Right ventricle myocardium superior (tissue), 1 donor: ENCODE measurements at places on chromosomes 16 and 17. TPM values are rescaled to one million over a fixed set of nuclear protein-coding genes. Genes with fewer than 3 reads are reported as not detected.
A peak's percentile ranks its signal among the peaks of the same experiment; 100 is the strongest.

The TMC5 gene
- not detected for total RNA-seq

The KCNG4 gene
- not detected for total RNA-seq

The RFNG gene
- total RNA-seq: 20.5 TPM

The DECR2 gene
- total RNA-seq: 9.1 TPM

The PYDC1 gene
- total RNA-seq: not detected

The WNT3 gene
- 0.91 TPM for total RNA-seq

The UNC13D gene
- 10.6 TPM for total RNA-seq

The TUBB3 gene
- total RNA-seq: 1.8 TPM

The FOXF1 gene
- total RNA-seq: 0.11 TPM

GRCh38 chr17:50514936-50515702 lies 6.9 kb downstream of the MYCBPAP start:
- DNase-seq: peak; percentile 62

GRCh38 chr16:56930486-56931270 lies 1.3 kb upstream of the HERPUD1 start:
- DNase-seq: no peak

GRCh38 chr17:18257268-18257981 lies 1.1 kb downstream of the FLII start:
- peak; percentile 80 for DNase-seq

- DNase-seq: no peak
Measured at GRCh38 chr16:11094857-11095565, 150.6 kb downstream of the CLEC16A start.

- no peak for DNase-seq
Measured at GRCh38 chr16:1398351-1398750, 16.2 kb downstream of the UNKL start.

GRCh38 chr16:76278086-76278485 lies 885 bp downstream of the CNTNAP4 start:
- no peak for DNase-seq

GRCh38 chr17:61425682-61426481 lies 26.2 kb downstream of the TBX2 start:
- no peak for DNase-seq

GRCh38 chr17:38917259-38917658 lies 8.2 kb upstream of the LASP1NB start:
- no peak for DNase-seq

GRCh38 chr17:63622574-63623390 lies 565 bp downstream of the MAP3K3 start:
- peak; percentile 86 for DNase-seq

DNA sequence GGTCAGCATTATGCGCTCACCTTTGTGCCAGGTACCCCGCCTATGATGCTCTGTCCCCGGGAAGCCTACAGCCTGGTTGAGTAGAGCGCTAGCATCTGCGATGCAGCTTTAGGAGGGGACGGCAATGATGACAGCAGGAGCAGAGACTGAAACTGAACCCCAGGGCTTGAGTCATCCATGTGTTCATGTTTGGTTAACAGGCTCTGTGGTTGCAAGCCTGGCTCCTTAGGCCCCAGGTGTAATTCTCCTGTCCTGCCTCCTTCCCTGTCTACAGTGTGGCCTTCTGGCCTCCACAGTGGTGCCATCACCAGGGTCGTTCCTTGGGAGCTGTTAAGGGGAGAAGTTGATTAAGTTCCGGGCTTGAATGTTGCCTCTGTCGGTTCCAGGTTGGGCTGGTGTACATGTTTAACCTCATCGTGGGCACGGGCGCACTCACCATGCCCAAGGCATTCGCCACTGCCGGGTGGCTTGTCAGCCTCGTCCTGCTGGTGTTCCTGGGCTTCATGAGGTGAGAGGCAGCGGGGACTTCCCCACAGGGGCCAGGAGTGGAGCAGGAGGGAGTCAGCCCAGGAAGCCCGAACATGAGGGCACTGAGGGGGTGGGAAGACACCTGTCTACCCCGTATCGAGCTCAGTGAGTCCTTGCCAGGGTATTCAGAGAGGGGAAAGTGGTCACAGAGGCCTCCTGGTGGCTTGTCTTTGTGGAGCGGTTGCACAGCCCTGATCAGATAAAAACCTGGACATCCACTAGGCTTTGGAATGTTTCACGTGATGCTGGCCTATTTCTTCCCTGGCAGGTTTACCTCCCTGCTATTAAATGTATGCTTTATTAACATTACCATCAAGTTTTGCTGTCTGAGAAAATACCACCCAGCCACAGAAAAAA lies 9.2 kb upstream of the NAT9 start:
- no peak for DNase-seq

- DNase-seq: peak; percentile 15
Measured at GRCh38 chr17:81193470-81194224, 27.6 kb upstream of the AATK start.

- peak; percentile 63 for DNase-seq
Measured at GRCh38 chr17:27526604-27527002, 70.4 kb downstream of the KSR1 start.

GRCh38 chr16:11561454-11561805 lies 25.3 kb downstream of the LITAF start:
- no peak for DNase-seq

GRCh38 chr16:68425498-68426346 lies 22.6 kb downstream of the SMPD3 start:
- no peak for DNase-seq

DNA sequence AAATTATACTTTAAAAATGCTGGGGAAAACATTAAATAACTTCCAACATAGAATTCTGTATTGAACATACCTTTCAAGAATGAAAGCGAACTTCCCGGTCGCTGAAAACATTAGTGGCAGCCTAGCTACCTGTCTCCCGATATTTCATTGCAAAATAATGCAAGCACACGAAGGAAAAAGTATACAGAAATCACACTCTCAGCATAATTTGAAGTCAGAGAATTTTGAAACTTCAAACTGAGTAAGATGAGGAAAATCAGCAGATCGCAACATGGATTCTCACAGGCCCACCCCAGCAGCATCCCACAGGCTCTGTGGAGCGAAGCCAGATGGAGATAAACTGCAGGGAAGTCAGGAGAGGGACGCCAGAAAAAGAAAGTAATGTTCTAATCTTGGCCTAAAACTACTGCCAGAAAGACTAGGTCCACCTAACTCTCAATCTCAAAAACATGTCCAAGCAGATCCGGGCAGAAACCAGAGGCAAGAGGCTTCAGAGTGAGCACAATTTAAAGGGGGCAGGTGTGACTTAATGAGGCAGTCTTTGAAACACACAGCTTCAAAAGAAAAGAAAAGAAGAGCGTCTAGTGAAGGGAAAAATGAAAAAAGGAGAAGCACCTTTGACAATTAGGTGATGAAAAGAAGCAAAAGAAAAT lies 4.8 kb upstream of the GOSR1 start:
- no peak for DNase-seq

DNA sequence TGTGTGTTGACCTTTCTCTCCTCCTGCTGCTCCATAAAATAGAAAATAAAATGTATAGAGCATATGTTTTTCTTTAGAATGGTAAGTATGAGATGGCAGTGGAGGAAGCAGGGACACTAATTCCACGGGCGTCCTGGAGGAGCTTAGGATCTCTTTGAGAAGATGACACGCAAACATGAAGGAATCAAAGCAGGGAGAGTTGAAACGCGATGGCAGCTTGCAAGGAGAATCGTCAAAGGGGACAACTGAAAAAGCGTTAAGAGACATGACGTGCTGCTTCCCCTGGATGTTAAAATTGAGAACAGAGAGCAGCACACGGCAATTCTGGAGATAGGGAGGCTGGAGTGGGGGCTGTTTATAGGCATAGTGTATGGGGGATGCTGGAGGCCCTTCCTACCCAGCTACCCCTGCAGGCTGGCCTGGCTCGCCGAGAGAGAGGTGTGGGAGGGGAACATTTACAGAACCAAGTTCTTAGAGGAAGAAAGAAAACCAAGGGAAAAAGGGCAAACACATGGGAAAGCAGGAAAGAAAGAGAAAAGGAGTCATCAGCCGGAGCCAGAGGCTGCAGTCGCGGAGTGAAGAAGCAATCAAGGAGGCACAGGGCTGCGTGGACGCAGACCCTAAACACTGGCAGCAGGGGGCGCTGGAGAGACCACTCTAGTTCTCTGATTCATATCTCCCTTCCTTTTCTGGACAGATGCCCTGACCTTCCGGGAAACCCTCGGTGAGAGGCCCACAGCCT lies 55.8 kb downstream of the MYH13 start:
- peak; percentile 86 for DNase-seq

GRCh38 chr16:27304881-27305745 lies 8.7 kb upstream of the IL4R start:
- no peak for DNase-seq

- no peak for DNase-seq
Measured at GRCh38 chr16:13036600-13036999, 135.2 kb downstream of the SHISA9 start.

- no peak for DNase-seq
Measured at GRCh38 chr17:48441231-48441711, 11.3 kb upstream of the SKAP1 start.

- DNase-seq: no peak
Measured at GRCh38 chr17:76617838-76618237, 25.7 kb downstream of the ST6GALNAC1 start.

DNA sequence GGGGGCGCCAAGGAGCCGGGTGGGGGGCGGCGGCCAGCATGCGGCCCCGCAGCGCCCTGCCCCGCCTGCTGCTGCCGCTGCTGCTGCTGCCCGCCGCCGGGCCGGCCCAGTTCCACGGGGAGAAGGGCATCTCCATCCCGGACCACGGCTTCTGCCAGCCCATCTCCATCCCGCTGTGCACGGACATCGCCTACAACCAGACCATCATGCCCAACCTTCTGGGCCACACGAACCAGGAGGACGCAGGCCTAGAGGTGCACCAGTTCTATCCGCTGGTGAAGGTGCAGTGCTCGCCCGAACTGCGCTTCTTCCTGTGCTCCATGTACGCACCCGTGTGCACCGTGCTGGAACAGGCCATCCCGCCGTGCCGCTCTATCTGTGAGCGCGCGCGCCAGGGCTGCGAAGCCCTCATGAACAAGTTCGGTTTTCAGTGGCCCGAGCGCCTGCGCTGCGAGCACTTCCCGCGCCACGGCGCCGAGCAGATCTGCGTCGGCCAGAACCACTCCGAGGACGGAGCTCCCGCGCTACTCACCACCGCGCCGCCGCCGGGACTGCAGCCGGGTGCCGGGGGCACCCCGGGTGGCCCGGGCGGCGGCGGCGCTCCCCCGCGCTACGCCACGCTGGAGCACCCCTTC lies 484 bp downstream of the FZD2 start:
- DNase-seq: peak; percentile 65

- no peak for DNase-seq
Measured at GRCh38 chr17:66002812-66003211, 189.1 kb downstream of the CEP112 start.

DNA sequence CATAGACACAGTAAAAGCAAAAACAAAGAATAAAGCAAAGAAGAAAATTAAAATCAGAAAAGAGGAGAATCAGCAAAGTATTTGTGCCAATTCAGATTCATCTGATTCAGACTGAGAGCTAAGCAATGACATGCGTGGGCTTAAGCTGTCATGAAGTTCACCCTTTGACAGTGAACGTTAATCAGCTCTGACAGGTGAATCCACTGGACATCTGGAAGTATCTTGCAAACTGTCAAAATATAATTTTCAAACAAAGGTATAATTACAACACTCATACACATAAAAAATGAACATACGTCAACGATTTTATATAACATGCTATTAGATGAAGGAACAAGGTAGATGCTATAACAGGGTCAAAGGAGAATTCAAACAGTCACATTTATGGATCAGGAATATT lies 596.3 kb upstream of the SALL1 start:
- DNase-seq: no peak

DNA sequence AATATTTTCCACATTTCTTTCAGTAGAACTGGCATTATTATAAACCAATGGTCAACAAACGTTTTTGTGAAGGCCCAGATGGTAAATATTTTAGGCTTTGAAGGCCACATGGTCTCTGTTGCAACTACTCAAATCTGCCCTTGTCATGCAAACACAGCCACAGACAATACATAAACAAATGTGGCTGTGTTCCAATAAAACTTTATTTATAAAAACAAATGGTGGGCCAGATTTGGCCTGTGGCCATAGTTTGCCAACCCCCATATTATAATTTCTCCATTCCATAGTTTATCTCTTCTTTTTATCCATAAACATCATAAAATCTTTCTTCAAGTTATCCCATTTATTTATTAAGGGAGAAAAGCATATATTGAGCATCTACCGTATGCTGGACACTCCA lies 98.8 kb downstream of the CDYL2 start:
- DNase-seq: no peak

DNA sequence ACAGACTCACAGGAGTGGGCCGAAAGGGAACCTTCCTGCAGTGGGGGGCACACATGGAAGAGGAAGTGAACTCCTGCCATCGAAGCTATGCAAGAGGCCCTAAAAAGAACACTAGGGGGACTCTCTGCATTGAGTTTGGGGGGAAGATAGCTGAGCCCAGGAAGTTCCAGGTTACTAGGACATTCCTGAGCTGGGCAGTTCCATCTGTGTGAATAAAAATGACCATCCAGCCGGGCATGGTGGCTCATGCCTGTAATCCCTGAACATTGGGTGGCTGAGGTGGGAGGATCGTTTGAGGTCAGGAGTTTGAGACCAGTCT lies 211.8 kb downstream of the ZNF423 start:
- no peak for DNase-seq

DNA sequence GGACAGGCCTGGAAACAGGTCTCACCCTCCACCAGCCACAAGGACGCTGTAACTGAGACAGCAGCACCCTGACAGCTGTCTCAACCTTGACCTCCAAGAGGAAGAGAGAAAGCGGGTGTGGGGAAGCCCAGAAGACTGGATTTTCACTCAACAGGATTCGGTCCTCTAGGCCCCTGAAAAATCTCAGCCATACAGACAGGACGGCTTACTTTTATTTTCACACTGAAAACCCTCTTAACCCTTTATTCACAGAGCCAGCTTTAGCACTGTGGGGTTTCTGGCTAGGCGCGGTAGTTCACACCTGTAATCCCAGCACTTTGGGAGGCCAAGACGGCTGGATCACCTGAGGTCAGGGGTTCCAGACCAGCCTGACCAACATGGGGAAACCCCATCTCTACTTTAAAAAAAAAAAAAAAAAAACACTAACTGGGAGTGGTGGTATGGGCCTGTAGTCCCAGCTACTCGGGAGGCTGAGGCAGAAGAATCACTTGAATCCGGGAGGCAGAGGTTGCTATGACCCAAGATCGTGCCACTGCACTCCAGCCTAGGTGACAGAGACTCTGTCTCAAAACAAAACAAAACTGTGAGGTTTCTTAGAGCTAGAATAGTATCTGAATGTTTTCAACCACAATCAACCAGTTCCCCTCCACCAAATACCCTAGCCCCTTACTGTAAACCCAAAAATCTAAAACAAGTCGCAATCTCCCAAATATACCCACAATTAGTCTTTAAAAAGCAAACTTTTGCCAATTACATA lies 5.3 kb downstream of the ANKRD11 start:
- DNase-seq: peak; percentile 11

DNA sequence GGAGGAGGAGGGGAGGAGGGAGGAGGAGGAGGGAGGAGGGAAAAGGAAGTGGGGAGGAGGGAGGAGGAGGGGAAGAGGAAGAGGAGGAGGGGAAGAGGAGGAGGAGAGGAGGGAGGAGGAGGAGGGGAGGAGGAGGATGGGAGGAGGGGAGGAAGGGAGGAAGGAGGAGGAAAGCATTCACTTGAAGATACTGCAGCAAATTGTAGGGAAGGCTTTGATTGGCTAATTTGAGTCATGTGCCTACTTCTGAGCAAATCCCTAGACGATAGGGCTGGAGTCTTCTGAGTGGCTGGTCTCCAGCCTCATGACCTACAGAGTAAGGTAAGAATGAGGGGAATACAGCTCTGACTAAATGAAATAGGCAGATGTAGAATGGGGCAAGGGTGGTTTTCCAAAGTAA lies 783.2 kb upstream of the RBFOX1 start:
- DNase-seq: no peak
